Mammary microvascular endothelial cell (primary cell): ENCODE measurements at places on chromosomes 4 and X. TPM values are rescaled to one million over a fixed set of nuclear protein-coding genes. Genes with fewer than 3 reads are reported as not detected.

USP51 gene
- 0.79 and 1.00 TPM in 2 replicates for total RNA-seq

DAPP1 gene
- not detected in 2 replicates for total RNA-seq

LANCL3 gene
- total RNA-seq, result 0.84 and 3.5 TPM in 2 replicates

SPANXB1 gene
- total RNA-seq, result not detected in 2 replicates

ANK2 gene
- 1.9 and 3.1 TPM in 2 replicates for total RNA-seq

TLR3 gene
- total RNA-seq, result 8.1 and 9.6 TPM in 2 replicates

GAGE12E gene
- total RNA-seq, result not detected in 2 replicates

TMEM164 gene
- total RNA-seq, result 13.4 and 20.4 TPM in 2 replicates

EXOC1L gene
- total RNA-seq, result not detected in 2 replicates

NUP62CL gene
- not detected in 2 replicates for total RNA-seq

PABPC4L gene
- 0.33 and 0.79 TPM in 2 replicates for total RNA-seq
